ENCODE measurements at places on chromosomes 6 and 20. TPM values are rescaled to one million over a fixed set of nuclear protein-coding genes. Genes with fewer than 3 reads are reported as not detected.

GRCh38 chr20:8220716-8221115 lies 88.7 kb downstream of the PLCB1 start:
- H3K4me1 ChIP-seq = no peaks in the 10 kb centered on the region
- H3K4me3 ChIP-seq = no peak overlapping the region
- no peak for DNase-seq
- no peaks in the 10 kb centered on the region for H3K27me3 ChIP-seq
- H3K36me3 ChIP-seq = no peaks in the 10 kb centered on the region

GRCh38 chr6:37258405-37259105 lies 611 bp upstream of the TMEM217 start:
- H3K27ac ChIP-seq = peak overlapping the region; percentile 50
- H3K27me3 ChIP-seq = no peaks in the 10 kb centered on the region
- DNase-seq = no peak
- peaks cover 43% of the 10 kb centered on the region for H3K4me1 ChIP-seq

DNA sequence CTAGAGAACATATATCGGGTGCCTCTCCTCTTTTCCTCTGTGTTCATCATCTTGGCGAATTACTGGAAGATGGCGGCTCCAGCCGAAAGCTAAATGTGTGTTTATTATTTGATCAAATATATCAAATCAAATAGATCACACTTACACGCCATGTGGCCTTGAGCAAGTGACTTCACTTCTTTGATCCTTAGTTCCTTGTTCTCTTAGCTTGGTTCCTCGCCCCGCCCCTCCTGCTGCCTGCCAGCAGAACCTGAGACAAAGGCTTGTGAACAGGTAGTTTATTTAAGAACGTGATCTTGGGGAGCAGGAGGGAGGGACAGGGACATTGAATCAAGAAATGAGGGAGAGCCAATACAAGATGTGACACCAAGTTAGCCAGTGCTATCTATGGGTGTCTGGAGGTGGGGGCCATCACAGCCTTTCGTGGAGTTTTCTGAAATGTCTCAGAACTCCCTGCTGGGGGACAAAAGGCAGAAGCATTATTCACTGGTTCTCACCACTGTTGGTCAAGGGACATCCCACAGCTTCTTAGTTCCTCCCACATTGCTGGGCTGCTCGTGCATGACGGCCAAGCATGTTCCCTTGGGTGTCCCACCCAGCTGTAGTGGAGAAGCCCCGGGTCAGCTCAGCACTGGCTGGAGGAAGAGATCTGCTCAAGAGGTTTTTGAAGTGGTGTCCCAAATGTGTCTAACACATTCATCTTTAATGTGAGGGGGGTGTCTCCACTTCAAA lies 44.9 kb upstream of the RNF24 start:
- H3K36me3 ChIP-seq = no peaks in the 10 kb centered on the region
- peaks cover 67% of the 10 kb centered on the region for H3K4me1 ChIP-seq
- no peak overlapping the region for H3K4me3 ChIP-seq
- peak overlapping the region; percentile 75 for H3K27ac ChIP-seq
- DNase-seq = peak; percentile 85

DNA sequence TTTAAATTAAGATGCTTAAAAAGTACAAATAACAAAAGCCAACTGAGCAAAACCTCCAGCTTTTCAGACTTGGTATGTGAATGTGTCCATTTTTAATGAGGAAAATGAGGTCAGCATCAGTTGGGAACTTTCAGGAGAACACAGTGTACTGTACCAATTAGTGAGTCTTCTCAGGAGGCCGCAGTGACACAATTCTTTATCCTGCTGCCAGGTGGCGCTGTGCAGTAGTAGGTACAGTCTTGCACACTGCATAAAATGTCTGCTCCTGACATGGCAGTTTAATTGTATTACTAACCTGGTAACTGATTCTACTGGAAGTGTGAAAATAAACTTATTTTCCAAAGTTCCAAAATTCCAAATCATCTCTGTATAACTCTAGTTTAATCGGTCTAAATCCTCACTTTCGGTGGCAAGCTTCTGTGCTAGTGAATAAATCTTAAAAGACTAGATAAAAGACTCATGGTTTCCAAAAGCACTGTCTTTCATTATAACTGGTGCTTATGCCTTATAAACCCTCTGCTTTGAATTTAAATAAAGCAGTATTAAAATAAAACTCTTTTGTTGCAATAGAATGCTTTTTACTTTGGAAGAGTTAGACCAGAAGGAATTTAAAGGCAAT lies 214.8 kb upstream of the MMS22L start:
- no peak overlapping the region for H3K4me3 ChIP-seq
- H3K36me3 ChIP-seq = no peaks in the 10 kb centered on the region
- no peak overlapping the region for H3K27ac ChIP-seq
- H3K4me1 ChIP-seq = no peaks in the 10 kb centered on the region
- DNase-seq = peak; percentile 81
- no peaks in the 10 kb centered on the region for H3K27me3 ChIP-seq

- H3K36me3 ChIP-seq = no peaks in the 10 kb centered on the region
- no peak for DNase-seq
- H3K4me1 ChIP-seq = peaks cover 59% of the 10 kb centered on the region
- H3K27ac ChIP-seq = peak overlapping the region; percentile 26
Observed at GRCh38 chr20:51420111-51420510, 122.4 kb downstream of the NFATC2 start.

DNA sequence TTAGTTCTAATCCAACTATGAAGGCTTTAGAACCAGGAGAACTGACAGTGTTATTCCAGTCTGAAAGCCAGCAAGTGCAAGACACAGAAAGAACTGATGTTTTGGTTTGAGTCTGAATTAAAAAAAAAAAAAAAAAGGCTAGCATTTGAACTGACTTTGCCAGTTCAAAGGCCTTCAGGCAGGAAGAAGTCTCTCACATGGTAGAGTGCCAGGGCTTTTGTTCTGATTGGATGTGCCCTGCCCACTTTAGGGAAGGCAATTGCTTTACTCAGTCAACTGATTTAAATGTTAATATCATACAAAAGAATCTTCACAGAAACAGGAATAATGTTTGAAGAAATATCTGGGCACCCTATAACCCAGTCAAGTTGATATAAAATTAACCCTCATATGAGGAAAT lies 212.2 kb downstream of the HIVEP2 start:
- no peaks in the 10 kb centered on the region for H3K36me3 ChIP-seq
- no peak for DNase-seq
- H3K27ac ChIP-seq = no peak overlapping the region
- H3K27me3 ChIP-seq = no peaks in the 10 kb centered on the region
- H3K4me1 ChIP-seq = no peaks in the 10 kb centered on the region
- H3K4me3 ChIP-seq = no peak overlapping the region

DNA sequence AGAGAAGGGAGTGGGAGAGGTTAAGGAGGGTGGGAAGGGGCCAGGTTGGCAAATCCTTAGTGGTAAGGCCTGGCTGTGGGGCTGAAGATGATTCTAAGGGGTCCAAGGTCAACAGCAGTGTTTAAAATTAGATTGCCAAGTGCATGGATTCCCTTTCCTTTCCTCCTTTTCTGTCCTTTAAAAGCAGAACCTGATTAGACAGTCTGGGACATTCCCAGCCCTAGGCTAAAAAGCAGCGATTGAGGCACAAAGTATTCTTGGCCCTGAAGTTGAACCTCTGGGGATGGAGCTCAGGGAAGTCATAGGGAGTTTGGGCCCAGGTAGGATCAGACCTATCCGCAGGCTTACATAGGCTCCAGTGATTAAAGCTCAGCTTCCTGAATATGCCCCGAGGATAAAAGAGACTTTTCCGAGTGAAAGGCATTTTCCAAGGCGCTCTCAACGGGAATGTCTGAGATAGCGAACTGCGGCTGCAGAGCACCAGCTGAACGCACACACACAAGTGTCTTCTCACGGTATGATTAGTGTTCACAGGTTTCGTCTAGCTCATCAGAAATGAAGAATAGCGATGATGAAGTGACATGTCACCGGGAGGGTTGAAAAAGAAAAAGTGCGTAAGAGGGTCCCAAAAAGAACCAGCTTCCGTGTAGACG lies 787 bp upstream of the CARMIL1 start:
- H3K27me3 ChIP-seq = no peaks in the 10 kb centered on the region
- H3K36me3 ChIP-seq = no peaks in the 10 kb centered on the region

- no peak overlapping the region for H3K4me3 ChIP-seq
- DNase-seq = no peak
- no peak overlapping the region for H3K27ac ChIP-seq
- no peaks in the 10 kb centered on the region for H3K27me3 ChIP-seq
- no peaks in the 10 kb centered on the region for H3K36me3 ChIP-seq
- no peaks in the 10 kb centered on the region for H3K4me1 ChIP-seq
Observed at GRCh38 chr6:110270165-110270564, 88.0 kb downstream of the METTL24 start.

GRCh38 chr6:149147938-149148718 lies 169.4 kb upstream of the TAB2 start:
- no peak overlapping the region for H3K27ac ChIP-seq
- H3K4me1 ChIP-seq = peaks cover under 1% of the 10 kb centered on the region
- H3K36me3 ChIP-seq = no peaks in the 10 kb centered on the region
- no peak for DNase-seq
- no peak overlapping the region for H3K4me3 ChIP-seq
- H3K27me3 ChIP-seq = no peaks in the 10 kb centered on the region

GRCh38 chr20:37357481-37358365 lies 11.8 kb downstream of the SRC start:
- no peaks in the 10 kb centered on the region for H3K36me3 ChIP-seq
- peaks cover 42% of the 10 kb centered on the region for H3K4me1 ChIP-seq
- DNase-seq = peak; percentile 76
- no peaks in the 10 kb centered on the region for H3K27me3 ChIP-seq
- peak overlapping the region; percentile 26 for H3K27ac ChIP-seq

GRCh38 chr6:28401172-28401571 lies 1.6 kb upstream of the ZSCAN12 start:
- no peak overlapping the region for H3K4me3 ChIP-seq
- H3K27ac ChIP-seq = no peak overlapping the region
- peaks cover 16% of the 10 kb centered on the region for H3K27me3 ChIP-seq
- peaks cover 33% of the 10 kb centered on the region for H3K4me1 ChIP-seq
- DNase-seq = no peak

GRCh38 chr6:20463396-20463795 lies 61.7 kb downstream of the E2F3 start:
- no peaks in the 10 kb centered on the region for H3K36me3 ChIP-seq
- H3K4me1 ChIP-seq = peaks cover 29% of the 10 kb centered on the region
- H3K4me3 ChIP-seq = no peak overlapping the region
- no peak overlapping the region for H3K27ac ChIP-seq

GRCh38 chr6:119318176-119318575 lies 31.4 kb downstream of the MAN1A1 start:
- no peak overlapping the region for H3K27ac ChIP-seq
- H3K36me3 ChIP-seq = no peaks in the 10 kb centered on the region
- DNase-seq = no peak
- no peaks in the 10 kb centered on the region for H3K27me3 ChIP-seq
- H3K4me3 ChIP-seq = no peak overlapping the region

DNA sequence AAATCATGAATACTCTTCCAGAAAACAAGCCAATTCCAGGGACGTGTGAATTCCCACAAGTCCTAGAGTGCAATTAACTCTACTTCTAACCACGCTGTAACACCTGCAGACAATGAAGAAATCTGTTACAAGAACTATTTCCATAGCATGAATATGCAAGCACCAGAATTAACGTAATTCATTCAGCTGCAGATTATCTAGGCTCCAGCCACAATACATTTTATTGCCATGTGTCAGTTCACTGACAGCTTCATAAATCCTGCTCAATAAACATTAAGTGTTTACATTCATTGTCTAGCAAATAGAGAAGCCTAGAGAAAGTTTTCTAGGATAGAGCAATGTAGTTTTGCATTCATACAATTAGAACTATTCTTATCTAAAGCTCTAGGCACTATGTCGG lies 1348.5 kb downstream of the GRIK2 start:
- no peak overlapping the region for H3K27ac ChIP-seq
- H3K36me3 ChIP-seq = no peaks in the 10 kb centered on the region
- no peaks in the 10 kb centered on the region for H3K4me1 ChIP-seq
- no peak for DNase-seq

GRCh38 chr20:63017076-63017825 lies 10.5 kb upstream of the BHLHE23 start:
- H3K27ac ChIP-seq = no peak overlapping the region
- H3K4me1 ChIP-seq = no peaks in the 10 kb centered on the region
- H3K36me3 ChIP-seq = no peaks in the 10 kb centered on the region

- no peak for DNase-seq
- no peaks in the 10 kb centered on the region for H3K27me3 ChIP-seq
- no peaks in the 10 kb centered on the region for H3K36me3 ChIP-seq
- no peak overlapping the region for H3K4me3 ChIP-seq
- no peaks in the 10 kb centered on the region for H3K4me1 ChIP-seq
Observed at GRCh38 chr6:44042989-44043478, 84.2 kb downstream of the MRPL14 start.

- no peaks in the 10 kb centered on the region for H3K4me1 ChIP-seq
- no peak overlapping the region for H3K4me3 ChIP-seq
- no peaks in the 10 kb centered on the region for H3K27me3 ChIP-seq
- H3K27ac ChIP-seq = no peak overlapping the region
- H3K36me3 ChIP-seq = no peaks in the 10 kb centered on the region
Observed at GRCh38 chr6:145498425-145498824, 236.9 kb downstream of the EPM2A start.

GRCh38 chr20:15756002-15756753 lies 817.1 kb downstream of the KIF16B start:
- no peaks in the 10 kb centered on the region for H3K27me3 ChIP-seq
- no peaks in the 10 kb centered on the region for H3K36me3 ChIP-seq
- H3K4me3 ChIP-seq = no peak overlapping the region
- no peaks in the 10 kb centered on the region for H3K4me1 ChIP-seq
- no peak overlapping the region for H3K27ac ChIP-seq

GRCh38 chr6:144564202-144564601 lies 279.1 kb downstream of the UTRN start:
- no peak for DNase-seq
- H3K4me3 ChIP-seq = no peak overlapping the region
- peaks cover 12% of the 10 kb centered on the region for H3K36me3 ChIP-seq
- no peak overlapping the region for H3K27ac ChIP-seq
- H3K4me1 ChIP-seq = peaks cover 12% of the 10 kb centered on the region

- H3K4me3 ChIP-seq = no peak overlapping the region
- no peak overlapping the region for H3K27ac ChIP-seq
- H3K36me3 ChIP-seq = no peaks in the 10 kb centered on the region
- DNase-seq = no peak
- no peaks in the 10 kb centered on the region for H3K27me3 ChIP-seq
- H3K4me1 ChIP-seq = no peaks in the 10 kb centered on the region
Observed at GRCh38 chr6:4929097-4929718, 74.6 kb downstream of the RPP40 start.

The PACSIN1 gene
- total RNA-seq = 0.66 TPM

The SPATS1 gene
- total RNA-seq = not detected

The DEFB132 gene
- total RNA-seq = not detected

The HDGFL1 gene
- total RNA-seq = not detected
